ENCODE measurements at places on chromosomes 1 and 21.

- no peak for ATAC-seq
Measured at GRCh38 chr1:222461941-222462340, 86.0 kb downstream of the HHIPL2 start.

DNA sequence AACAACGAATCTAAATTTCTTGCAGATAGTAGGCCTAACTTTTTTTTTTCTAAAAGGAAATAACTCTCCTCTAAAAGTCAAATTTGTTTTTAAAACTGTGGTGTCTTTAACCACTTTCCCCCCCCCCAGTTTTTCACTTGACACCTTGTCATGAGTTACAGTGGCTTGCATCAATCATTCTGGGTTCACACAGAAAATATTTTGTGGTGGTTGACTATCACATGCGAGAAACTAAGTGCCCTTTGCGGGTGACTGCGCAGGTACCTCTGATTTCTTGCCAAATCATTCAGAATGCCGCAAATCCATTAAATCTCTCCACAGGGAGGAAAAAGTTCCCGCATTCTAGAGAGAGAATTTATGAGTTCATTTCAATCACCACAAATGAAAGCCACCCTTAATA is 23.8 kb upstream of the SAMSN1 start:
- ATAC-seq = no peak

GRCh38 chr1:225413708-225414375 is 14.0 kb downstream of the LBR start:
- ATAC-seq = no peak

- ATAC-seq = peak; percentile 57
Measured at GRCh38 chr1:40096646-40096976, 441 bp downstream of the PPT1 start.

DNA sequence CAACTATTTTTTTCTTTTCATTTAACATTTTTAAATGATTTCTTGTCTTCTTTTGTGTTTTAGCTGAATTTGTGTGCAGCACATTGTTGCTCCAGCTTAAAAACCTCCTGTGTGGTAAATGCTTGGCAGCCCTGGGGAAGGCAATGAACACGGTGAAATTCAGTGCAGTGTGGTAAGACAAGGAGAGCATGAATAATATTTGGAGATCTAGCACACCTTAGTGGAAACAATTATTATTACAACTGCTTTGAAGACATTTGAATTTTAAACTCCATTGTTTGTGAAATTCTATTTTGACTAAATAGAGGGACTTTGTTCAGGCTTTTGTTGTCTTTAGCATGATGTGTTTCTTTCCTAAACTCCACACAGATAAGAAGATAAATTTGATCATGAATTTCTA is 242.6 kb upstream of the CXADR start:
- no peak for ATAC-seq

DNA sequence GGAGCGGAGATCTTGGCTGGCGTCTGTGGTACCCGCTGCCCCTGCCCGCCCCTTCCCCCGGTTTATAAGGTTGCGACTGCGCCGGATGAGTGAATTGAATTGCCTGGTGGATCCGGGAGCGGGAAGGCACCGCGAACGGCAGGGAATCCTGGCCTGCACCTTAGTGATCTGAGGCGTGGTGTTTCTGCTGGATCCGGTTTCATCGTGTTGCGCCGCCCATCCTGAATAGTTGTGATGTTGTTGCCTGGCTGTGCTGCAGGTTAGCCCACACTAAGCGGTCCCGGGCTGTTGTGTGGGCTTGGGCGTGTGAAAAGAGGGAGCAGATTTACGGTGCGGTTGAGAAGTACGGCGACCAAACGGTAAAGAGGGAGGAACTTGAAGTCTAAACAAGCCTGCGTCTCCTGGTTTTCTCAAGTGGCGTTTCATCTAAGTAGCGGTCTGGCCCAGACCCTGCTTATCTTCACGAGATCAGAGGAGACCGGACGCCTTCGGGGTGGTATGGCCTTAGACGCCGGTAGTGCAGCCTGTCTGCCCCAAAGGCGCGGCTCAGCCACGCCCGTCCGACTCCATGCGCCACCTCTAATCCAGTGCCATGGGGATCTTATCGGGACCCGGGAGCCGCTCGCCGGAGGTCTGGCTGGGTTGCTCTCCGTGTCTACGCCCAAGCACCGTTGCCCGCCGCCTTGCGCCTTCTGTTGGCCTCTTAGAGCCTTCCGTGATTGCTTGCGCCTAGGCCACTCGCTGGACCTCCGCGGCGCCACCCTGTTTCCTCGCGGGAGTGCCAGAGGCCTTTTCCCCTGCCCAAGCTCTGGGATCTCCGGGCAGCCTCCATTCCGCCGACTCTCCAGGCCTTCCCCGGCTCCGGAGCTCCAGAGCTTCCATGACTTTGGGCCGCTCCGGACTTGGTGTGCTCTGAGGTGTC is 87.5 kb upstream of the RHOU start:
- ATAC-seq = no peak

DNA sequence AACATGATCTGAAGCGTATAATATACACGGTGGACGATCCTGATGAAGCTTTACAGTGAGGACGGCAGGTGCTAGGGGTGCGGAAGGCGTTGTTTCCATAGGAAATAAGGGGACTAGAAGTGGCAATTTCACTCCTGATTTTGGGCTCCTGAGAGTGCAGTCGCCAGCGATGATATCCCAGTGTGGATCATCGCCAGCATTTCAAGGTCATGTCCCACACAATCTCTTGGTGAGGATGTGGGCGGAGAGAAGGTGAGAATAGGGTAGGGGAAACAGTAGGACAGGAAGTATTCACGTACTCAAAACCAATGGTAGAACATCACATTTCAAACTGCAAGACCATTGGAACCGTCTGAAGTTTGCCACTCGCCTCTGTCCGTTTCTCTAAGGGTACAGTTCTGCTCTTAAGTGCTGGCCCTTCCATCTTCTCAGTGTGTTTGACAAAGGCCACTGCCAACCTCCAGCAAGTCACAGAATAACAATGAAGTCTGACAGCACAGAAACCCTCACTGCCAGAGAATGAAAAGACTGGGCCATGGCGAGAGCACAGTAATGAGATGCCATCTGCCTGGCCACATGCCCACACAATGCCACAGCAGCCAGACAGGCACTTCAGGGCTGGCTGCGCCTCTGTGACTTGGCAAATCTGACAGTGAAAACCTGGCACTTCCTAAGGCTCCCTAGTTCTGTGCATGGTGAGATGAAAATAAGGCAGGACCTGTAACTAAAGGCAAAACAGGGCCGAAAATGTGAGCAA is 27.9 kb downstream of the PCSK9 start:
- ATAC-seq = no peak

DNA sequence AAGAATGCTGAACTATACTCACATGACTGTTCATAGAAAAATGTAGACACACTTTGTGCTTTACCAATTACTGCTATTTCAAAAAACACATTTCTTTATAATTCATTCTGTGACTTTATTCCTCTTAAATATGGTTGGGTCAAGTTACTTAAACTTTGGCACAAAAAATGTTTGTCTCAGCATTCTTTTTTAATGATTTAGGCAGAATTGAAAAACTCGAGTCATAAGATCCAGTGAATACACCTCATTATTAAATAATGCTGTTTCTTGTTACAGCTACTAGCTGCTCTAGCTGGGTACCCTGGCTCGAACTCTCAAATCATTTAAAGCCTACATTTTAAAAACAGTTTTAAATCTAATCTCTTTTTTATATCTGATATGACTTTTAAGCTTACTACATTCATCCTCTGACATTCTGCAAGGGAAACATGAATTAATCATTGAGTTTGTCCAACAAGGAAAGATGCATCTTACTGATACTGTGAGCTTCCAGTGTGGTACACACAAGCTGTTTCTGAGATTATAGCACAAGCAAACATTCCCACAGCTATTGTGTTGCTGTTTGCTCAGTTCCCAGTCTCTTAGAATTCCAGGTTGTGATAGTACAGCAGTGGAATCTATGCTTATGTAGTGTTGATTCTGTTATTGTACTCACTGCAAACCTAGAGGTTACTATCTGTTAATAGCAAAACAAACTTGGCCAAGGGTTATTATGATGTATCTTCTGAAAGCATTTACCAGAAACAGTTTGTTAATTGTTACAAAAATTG is 746.5 kb downstream of the USP25 start:
- no peak for ATAC-seq

GRCh38 chr1:42784946-42785693 is at the start of gene TMEM269:
Gene TMEM269 (plus strand): TSS chr1:42784991. CDS start chr1:42789894, 4,903 bp downstream.
- peak; percentile 35 for ATAC-seq

DNA sequence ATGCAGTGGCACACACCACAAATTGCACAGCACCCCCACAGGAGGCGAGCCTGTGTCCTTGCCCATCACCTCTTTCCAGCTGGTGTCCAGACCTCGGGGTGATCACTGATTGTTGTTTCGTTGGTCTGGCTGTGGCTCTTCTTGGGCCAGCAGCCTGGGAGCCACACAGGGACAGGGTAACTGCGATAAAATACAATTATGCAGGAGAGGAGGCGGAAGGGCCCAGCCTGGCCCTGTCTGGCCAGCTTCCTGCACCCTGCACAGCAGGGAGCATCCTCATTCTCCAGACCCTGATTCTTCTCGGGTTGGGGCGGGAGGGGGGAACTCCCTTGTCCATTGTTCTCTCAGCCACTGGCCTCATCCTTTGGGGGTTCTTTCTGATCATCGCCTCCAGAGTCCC is 83.6 kb downstream of the ADARB1 start:
- ATAC-seq = no peak

DNA sequence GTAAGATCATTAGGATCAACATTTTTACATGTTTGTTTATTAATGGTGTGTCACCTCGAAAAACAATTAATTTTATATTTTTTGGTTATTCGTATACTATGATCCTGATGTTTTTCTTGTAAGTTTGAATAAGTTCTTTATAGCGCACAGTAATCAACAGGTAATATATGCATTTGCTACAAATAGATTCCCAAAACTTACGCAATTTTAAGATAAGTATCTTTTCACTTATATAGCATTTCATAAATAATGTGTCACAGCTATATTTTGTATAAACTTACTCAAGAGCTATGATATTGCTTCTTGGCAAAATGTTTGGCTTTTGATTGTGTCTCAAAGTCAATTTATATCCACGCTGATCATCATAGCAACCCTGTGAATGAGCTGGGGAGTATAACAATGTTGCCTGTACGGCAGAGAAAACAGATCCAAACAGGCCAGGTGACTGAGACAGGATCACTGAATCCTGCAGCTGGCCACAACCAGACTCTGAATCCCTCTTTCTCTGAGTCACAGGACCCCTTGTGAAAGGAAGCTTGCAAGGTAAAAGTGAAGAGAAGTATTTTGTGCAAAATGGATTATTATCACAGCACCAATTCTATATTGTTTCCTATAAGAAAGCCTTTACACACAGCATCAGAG is 48.6 kb downstream of the GNG12 start:
- ATAC-seq = no peak

DNA sequence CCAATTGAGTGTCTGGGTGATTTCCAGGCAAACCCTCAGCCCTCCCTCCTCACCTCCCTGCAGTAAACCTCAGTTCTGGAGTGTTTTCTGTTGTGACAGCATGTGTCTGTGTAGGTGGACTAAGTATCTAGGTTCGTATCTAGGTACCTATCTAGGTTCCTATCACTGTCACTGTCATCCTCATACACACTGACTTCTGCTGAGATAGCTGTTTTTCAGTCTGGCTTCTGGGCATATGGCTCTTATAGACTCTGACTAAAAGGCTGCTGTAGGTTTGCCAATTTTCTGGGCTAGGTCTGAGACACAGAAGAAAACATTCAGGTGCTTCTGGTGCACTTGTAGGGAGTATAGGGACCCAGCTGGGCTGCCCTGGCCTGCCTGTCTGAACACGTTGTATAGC is 8.1 kb upstream of the TRIM67 start:
- no peak for ATAC-seq

DNA sequence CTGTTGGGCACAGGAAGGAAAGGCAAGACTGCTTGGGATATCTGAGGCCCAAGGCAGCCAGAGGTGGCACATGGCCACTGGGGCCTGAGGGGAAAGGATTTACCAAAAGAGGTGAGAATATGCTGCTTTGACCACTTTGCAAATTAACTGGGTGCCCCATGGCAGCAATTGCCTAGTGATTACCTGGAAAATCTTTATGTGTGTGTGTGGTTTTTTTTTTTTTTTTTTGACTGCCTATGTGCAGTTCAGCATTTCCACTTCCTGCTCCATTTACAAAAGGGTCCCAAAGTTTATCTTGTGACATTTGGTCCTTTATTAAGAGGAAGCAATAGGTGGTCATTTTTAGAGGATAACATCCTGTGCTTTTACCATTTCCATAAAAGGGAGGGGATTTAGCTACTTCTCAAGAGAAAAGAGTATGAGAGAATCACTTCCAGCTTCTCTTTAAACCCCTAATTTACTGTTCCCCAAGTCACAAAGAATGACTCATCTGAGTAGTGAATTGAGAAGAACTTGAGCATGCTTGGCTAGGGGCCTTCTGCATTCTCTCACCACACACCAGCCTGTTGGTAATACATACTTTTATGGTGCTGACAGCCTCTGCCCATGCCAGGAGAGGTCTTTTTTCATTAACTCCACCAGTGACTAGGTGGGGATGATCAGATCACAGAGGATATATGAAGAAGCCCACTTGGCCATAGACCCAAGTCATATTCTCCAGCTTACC is 52.1 kb downstream of the SYDE2 start:
- ATAC-seq = peak; percentile 85

GRCh38 chr1:216095400-216095799 is 327.8 kb downstream of the USH2A start:
- no peak for ATAC-seq

GRCh38 chr1:147719711-147720225 is 40.6 kb downstream of the GJA5 start:
- ATAC-seq = no peak

- ATAC-seq = no peak
Measured at GRCh38 chr1:29575826-29576225, 339.5 kb downstream of the PTPRU start.

GRCh38 chr1:150579110-150579944 is at the start of gene MCL1:
Gene MCL1 (minus strand): TSS chr1:150579610. CDS start chr1:150579530, 80 bp downstream.
- peak; percentile 98 for ATAC-seq

DNA sequence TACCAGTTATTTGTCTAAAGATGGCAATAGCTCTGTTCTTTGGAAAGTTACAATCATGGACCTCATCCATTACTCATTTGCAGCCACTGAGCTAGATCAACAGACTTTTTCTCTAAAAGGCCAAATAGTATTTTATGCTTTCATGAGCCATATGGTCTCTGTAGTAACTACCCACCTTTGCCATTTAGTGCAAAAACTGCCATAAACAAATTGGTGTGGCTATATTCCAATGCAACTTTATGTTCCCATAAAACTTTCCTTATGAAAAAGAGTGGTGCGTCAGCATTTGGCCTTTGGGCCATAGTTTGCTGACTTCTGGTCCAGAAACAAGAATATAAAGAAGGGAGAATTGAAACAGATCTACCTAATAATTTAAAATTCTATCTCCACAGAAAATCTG is 20.1 kb upstream of the KCTD3 start:
- no peak for ATAC-seq

GRCh38 chr1:970973-971730 is 4.9 kb downstream of the PLEKHN1 start:
- no peak for ATAC-seq

DNA sequence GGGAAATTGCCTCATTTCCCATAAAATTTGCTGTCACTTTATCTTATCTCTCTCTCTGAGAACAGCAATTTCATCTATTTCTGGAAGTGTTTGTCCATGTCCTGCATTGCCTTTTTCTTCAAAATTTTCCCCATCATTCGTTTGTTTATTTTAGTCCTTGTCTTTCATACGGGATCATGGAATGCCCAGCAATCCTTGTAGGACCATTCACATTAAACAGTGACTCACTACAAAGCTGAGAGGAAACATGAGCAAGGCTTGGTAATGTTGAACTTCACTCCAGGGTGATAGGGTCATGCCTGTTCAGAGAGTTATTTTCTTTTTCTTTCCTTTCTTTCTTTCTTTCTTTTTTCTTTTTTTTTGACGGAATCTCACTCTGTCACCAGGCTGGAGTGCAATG is 32.2 kb upstream of the HNRNPU start:
- ATAC-seq = no peak

- peak; percentile 56 for ATAC-seq
Measured at GRCh38 chr1:26994020-26994786, 711 bp downstream of the TRNP1 start.

Data from stimulated activated memory B cell treated with anti-CD40 and anti-IgM and Interleukin-4, amounts not matched to agents 10 μg/mL and 1 μg/mL and 100 μg/mL, for 72 hours (primary cell).